LoVo (cell line): ENCODE measurements at places on chromosomes 5 and 9.
A peak's percentile ranks its signal among the peaks of the same experiment; 100 is the strongest.

- no peak for DNase-seq
Measured at GRCh38 chr9:122016744-122017143, 76.4 kb downstream of the TTLL11 start.

GRCh38 chr9:438066-438465 lies 223.4 kb downstream of the DOCK8 start:
- no peak for DNase-seq

DNA sequence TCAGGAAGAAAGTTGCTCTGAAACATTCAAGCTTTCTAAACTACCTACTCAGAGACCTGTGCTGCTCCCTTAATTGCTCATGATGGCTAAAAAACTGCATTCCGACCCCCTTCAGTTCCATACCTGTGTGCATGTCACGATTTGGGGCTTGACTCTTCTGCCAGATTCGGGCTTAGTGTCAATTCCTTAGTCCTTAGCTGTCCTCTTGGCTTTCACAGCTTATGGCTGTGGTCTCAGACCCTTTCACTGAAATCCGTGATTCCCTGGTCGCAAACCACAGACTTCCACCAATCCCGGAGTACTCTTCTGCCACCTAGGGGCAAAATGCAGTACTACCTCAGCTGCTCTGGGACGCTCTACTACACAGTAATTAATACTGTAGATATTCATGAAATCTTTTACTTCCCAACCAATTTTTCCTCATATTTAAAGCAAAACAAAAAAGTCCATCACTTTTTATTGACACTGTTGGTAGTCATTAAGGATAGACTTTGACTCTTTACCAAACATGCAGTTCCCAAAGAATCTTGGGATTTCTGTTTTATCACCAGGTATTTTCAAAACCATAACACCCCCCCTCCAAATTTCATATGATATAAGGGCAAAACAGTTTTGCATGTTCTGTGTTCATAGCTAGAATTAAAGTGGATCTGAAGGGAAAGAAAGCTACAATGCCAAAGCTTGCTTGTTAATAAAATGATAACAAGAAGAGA lies 617.4 kb downstream of the SLCO4C1 start:
- DNase-seq, result peak; percentile 67

DNA sequence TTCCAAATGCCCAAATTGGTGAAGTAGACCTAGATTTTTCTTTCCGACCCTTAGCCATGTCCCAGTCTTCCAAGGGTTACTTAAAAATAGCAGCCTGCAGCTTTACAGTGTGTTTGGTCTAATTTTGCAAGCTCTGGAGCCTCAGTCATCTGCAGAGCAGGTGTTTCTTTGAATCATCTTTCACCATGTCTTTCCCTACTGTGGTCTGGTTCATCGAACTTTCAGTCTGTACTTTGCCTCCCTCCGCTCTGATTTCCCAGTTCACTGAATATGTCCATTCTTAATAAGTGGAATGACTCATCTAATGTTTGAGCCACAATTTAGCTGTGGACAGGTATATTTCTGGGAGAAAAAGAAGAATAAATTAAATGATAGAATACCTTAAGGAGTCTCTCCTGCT lies 1060.7 kb downstream of the EFNA5 start:
- DNase-seq, result no peak

GRCh38 chr5:75824323-75824722 lies 107.1 kb upstream of the POC5 start:
- no peak for DNase-seq

- DNase-seq, result no peak
Measured at GRCh38 chr5:79803007-79803406, 113.4 kb downstream of the CMYA5 start.

GRCh38 chr9:3836011-3836410 lies 310.2 kb upstream of the RFX3 start:
- DNase-seq, result no peak

GRCh38 chr5:54438620-54439389 lies 16.7 kb upstream of the HSPB3 start:
- no peak for DNase-seq

GRCh38 chr9:96435345-96435744 lies 14.6 kb upstream of the HABP4 start:
- no peak for DNase-seq

DNA sequence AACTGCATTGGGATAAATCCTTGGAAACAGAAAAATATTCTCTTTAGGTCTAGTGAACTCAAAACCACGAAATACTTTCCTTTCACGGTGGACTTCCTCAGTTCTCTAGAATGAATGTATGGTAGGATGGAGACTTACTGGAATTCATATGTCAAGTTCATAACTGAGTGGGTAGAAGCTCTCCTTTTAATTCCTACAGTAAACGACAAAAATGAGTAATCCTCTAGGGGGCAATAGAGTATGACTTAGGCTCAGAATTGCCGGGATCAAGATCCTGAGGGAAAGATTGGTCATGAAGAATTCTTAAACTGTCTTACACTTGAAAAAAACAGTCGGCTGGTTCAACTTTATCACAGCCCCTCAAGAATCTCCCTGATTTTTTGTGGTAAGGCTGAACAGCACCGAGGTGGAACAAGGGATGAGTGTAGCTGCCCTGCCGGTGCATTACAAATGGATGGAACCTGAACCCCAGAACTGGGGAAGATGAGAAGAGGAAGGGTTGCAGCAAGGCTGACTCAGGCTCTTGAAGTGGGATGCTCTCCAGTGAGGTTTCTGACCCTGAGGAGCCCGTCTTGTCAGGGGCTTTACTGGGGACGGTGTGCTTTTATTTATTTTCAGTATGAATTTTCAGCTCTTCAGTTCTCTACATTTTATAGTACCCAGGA lies 14.0 kb upstream of the LOX start:
- DNase-seq, result peak; percentile 30

DNA sequence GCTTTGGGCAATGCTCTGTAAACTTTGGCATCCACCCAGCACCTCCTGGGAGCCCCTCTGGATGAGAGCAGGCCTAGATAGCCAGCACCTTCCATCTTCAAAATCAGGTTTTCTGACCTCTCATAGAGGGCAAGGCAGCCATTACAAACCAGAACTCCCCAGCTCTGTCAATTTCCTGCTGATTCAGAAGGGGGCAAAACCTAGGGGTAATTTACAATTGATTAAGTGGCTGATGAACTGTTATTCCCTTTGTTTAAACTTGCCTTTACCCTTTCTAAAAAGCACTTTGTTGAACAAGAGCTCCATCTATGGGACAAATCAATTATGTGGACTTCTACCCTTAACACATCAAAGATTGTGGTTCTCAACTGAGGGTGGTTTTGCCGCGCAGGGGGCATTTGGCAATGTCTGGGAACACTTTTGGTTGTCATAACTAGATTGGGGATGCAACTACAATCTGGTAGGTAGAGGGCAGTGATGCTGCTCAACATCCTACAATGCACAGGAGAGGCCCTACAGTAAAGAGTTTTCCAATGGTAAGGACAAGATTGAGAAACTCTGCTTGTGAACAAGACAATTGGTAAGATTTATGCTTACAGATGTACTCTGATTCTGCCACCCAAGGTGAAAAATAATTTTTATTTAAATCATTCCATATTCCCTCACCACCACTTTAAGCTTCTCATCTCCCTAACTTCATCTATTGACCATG lies 184.1 kb downstream of the MARCHF11 start:
- DNase-seq, result peak; percentile 29
